ENCODE measurements at places on chromosomes 4 and X.

GRCh38 chr4:15162465-15163283, 160.4 kb downstream of the CPEB2 start:
- no peak overlapping the region for H3K27ac ChIP-seq
- H3K27me3 ChIP-seq, result no peaks in the 10 kb centered on the region
- no peaks in the 10 kb centered on the region for H3K36me3 ChIP-seq
- H3K4me3 ChIP-seq, result no peak overlapping the region
- DNase-seq, result no peak

DNA sequence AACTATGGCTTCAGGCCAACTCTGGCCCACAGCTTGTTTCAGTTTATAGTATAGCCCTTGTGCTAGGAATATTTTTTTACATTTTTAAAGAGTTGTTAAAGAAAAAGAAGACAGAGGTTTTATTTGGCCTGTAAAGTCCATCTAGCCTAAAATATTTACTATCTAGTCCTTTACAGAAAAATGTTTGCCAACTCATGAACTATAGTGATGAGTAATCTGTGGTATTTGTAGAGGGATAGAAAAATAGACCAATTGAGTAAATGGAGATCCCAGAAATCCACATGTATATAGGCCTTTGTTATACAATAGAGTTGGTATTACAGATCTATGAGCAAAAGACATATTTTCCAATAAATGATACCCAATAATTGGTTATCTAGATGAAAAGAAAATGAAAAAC, 288.7 kb downstream of the PRDM5 start:
- no peak overlapping the region for H3K27ac ChIP-seq
- no peak for DNase-seq
- H3K27me3 ChIP-seq, result no peaks in the 10 kb centered on the region
- no peak overlapping the region for H3K4me3 ChIP-seq
- H3K36me3 ChIP-seq, result no peaks in the 10 kb centered on the region
- H3K4me1 ChIP-seq, result no peaks in the 10 kb centered on the region

- H3K4me3 ChIP-seq, result no peak overlapping the region
- no peak overlapping the region for H3K27ac ChIP-seq
- H3K4me1 ChIP-seq, result no peaks in the 10 kb centered on the region
- DNase-seq, result no peak
- H3K36me3 ChIP-seq, result no peaks in the 10 kb centered on the region
Measured at GRCh38 chr4:104457308-104457981, 37.2 kb downstream of the CXXC4 start.

- H3K27ac ChIP-seq, result no peak overlapping the region
- H3K27me3 ChIP-seq, result no peaks in the 10 kb centered on the region
- H3K36me3 ChIP-seq, result no peaks in the 10 kb centered on the region
- DNase-seq, result no peak
Measured at GRCh38 chr4:79155336-79155735, 170.5 kb downstream of the NAA11 start.

GRCh38 chr4:187193141-187193540, 469.5 kb upstream of the FAT1 start:
- H3K27ac ChIP-seq, result no peak overlapping the region
- H3K36me3 ChIP-seq, result no peaks in the 10 kb centered on the region
- H3K4me3 ChIP-seq, result no peak overlapping the region
- no peak for DNase-seq

DNA sequence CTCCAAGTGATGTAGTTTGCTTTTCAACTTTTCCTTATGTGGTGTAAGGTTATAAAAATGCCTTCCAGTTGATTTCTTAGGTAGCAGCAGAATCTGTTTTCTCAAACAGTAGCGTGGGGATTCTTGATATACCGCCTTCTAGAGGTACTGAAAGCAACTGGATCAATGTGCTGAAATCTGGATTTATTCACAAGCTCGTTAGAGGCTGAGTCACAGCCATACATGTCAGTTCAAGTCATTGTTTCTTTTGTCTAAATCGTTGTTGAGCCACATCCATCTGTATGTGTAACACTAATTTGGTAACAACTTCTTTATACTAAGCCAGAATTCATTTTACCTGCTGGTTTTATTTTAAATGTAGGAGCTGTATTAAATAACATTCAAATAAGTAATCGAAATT, 200.0 kb upstream of the MAD2L1 start:
- H3K4me1 ChIP-seq, result no peaks in the 10 kb centered on the region
- no peaks in the 10 kb centered on the region for H3K36me3 ChIP-seq
- H3K27me3 ChIP-seq, result no peaks in the 10 kb centered on the region
- no peak overlapping the region for H3K4me3 ChIP-seq
- no peak for DNase-seq

- H3K36me3 ChIP-seq, result no peaks in the 10 kb centered on the region
- H3K4me3 ChIP-seq, result no peak overlapping the region
- H3K4me1 ChIP-seq, result no peaks in the 10 kb centered on the region
- H3K27ac ChIP-seq, result no peak overlapping the region
Measured at GRCh38 chr4:47661741-47662140, 176.1 kb downstream of the CORIN start.

GRCh38 chr4:64464581-64464980, 55.3 kb upstream of the TECRL start:
- no peaks in the 10 kb centered on the region for H3K4me1 ChIP-seq
- H3K4me3 ChIP-seq, result no peak overlapping the region
- DNase-seq, result no peak
- no peaks in the 10 kb centered on the region for H3K36me3 ChIP-seq

DNA sequence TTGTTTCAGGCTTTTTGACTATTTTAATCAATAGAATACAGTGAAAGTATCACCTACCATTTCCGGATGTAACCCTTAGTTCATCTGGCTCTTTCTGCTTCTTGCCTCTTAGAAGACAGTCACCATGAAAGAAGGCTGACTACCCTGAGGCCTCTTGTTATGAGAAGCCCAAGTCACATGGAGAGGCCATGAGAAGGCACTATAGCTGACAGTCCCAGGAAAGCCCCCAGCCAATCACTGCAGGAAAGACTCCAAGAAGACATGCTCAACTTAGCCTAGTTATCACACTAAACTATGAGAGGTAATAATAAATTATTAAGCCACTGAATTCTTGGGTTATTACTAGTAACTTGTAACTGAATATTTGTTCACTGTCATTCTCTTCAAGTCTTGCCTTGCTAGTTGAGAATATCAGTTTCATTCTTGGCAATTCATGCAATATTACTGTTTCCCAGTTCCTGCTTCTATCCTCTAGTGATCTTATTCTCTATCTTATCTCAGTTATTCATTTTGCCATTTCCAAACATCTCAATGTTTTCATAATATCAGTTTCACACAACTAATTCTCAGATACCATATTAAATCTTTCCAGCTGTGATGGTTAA, 57.1 kb upstream of the GUCY1A1 start:
- H3K4me3 ChIP-seq, result no peak overlapping the region
- DNase-seq, result no peak
- H3K4me1 ChIP-seq, result peaks cover 4% of the 10 kb centered on the region
- no peaks in the 10 kb centered on the region for H3K27me3 ChIP-seq
- H3K27ac ChIP-seq, result no peak overlapping the region
